Activated naive CD4-positive, alpha-beta T cell treated with anti-CD3 and anti-CD28 coated beads, Interleukin-2, amount 10 ng/mL, durations not matched to agents 7 days and 5 days (primary cell): ENCODE measurements at places on chromosomes 11 and 22.
A peak's percentile ranks its signal among the peaks of the same experiment; 100 is the strongest.

DNA sequence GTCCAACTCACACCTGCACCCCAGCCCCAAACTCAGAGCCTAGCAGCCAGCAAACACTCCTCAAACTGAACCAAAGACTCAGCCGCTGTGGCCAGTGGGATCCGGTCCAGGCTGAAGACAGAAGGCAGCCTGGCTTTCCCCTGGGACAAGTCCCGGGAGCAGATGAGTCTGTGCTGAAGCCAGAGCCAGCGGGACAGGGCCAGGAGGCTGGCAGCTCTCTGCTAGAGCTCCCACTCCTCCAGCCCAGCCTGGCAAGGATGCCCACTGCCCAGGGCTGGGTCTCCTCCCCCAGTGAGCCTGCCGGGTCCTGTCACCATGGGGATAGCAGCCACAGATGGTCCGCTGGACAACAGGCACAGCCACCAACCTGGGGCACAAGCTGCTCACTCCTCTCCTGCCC, 42.9 kb upstream of the PRR5 start:
- DNase-seq, result no peak
- H3K4me3 ChIP-seq, result no peak overlapping the region
- H3K27me3 ChIP-seq, result peaks cover 41% of the 10 kb centered on the region
- peaks cover 2% of the 10 kb centered on the region for H3K36me3 ChIP-seq
- H3K4me1 ChIP-seq, result peaks cover 21% of the 10 kb centered on the region

- H3K27ac ChIP-seq, result no peak overlapping the region
- no peak for DNase-seq
- H3K4me1 ChIP-seq, result peaks cover 13% of the 10 kb centered on the region
- peaks cover 5% of the 10 kb centered on the region for H3K27me3 ChIP-seq
- peaks cover 16% of the 10 kb centered on the region for H3K36me3 ChIP-seq
- H3K4me3 ChIP-seq, result no peak overlapping the region
Observed at GRCh38 chr22:29263791-29264276, 3.9 kb downstream of the RHBDD3 start.

DNA sequence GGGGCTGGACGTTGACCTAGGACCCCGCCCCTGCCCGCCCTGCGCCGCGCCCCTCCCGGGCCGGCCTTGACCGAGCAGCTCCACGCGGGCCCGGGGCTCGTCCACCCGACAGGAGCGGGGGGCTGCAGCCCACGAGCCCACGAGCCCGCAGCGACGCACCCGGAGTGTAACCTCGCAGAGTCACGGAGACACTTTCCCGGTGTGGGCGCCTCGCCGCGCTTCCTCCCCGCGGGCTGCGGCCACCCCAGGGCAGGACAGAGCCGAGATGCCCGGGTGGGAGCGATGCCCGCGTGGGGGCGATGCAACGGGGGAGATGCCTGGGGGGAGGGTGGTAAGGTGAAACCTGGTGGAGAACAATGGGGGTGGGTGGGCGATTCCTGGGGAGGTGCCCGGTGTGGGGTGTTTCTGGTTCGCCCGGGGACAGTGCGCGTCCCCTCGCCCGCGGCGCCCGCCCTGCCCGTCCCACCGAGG, 4.9 kb upstream of the ZBED4 start:
- H3K36me3 ChIP-seq, result peaks cover 1% of the 10 kb centered on the region
- H3K4me3 ChIP-seq, result peak overlapping the region; percentile 45
- no peak overlapping the region for H3K27ac ChIP-seq
- peaks cover 29% of the 10 kb centered on the region for H3K4me1 ChIP-seq
- peaks cover 74% of the 10 kb centered on the region for H3K27me3 ChIP-seq

DNA sequence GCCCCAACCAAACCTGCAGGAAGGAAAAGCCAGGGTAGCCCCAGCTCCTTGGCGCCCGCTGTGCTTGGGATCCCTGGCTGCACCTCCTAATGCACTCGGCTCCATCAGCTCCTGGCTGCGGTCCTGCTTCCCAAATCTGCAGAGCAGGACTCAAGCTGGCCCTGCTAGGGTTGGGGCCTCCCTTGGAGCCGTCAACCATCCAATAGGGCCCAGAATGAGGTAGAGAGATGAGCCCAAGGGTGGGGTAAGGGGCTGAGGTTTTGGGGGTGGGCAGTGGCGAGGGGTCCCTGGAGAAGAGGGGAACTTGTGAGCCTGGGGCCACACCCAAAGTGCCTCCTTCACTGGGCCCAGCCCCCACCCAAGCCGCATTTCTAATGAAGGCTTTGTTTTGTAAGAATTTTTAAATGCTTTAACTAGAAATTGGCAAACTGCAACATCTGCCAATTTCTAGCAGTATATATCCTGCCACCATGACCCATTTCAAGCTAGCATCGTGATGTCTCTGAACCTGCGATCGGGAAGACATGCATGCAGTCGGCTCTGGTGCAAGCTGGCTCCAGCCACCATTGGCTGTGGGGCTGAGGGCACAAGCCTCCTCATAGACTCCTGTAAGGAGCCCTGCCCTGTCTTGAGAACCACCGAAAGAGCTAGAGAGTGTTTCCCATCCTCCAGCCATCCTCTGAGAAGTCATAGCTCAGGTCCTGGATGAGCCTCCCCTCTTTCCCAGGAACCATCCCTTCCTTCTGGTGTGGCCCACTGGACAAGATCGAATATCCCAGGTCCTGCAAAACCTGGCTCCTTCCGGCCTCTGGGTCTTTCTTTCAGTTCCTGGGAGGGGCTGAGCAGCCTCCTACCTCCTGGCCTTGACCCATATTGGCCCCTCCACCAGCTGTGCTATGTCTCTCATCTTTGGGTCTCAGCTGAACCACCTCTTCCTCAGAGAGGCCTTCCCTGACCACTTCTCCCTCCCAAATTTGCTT, 15.5 kb downstream of the C1QTNF6 start:
- H3K27me3 ChIP-seq, result peaks cover 64% of the 10 kb centered on the region
- no peak overlapping the region for H3K4me3 ChIP-seq
- peaks cover 5% of the 10 kb centered on the region for H3K36me3 ChIP-seq

DNA sequence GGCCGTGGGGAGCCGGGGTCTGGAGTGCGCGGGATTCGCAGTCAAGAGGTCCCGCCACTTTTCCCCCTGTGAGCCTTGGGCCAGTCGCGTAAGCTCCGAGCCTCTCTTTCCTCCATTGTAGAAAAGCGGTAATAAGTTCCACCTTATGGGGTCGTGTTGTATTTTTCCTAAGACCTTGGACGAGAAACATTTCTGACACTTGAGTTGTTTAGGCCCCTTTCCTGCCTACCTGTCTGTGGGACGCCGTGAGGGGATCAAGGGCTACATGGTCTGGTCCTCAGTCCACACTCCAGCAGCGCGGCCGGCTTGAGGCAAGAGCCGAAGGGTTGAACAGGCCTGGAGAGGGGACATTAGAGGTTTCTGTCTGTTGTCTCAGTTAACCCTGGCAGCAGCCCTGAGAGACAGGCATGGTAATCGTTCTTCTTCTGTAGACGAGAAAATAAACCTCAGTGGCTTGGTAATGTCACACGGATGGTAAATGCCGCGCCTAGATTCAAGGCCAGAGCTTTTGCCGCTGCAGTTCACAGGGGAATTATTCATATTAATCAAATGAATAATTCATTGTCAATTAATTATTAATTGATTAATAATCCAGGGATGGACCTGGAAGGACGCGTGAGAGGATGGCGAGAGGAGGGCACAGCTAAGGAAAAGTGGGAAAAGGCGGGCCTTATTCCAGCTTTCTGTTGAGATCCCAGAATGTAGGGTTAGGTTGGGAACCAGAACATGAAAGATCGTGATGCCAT, 545 bp downstream of the FEN1 start:
- H3K27me3 ChIP-seq, result no peaks in the 10 kb centered on the region
- peak; percentile 41 for DNase-seq
- peaks cover 65% of the 10 kb centered on the region for H3K4me1 ChIP-seq
- peaks cover 53% of the 10 kb centered on the region for H3K36me3 ChIP-seq

DNA sequence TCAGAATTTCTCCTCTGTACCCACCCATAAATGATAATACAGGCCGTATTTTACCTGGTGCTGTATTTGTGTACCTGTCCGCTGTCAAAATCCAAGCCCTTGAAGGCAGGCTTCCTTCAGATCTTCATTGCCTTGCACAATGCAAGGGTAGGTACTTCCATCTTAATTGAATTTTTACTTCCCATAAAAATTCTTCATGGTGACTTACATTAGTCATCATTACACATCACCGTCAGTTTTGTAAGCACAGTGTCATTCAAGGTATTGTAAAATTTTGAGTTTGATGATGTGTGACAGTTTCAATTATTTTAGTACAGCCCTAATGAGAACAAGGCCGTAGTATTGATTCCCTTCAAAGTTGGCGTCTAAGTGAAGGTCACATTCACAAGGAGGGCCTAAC, 770 bp upstream of the TSG101 start:
- peak overlapping the region; percentile 99 for H3K4me3 ChIP-seq
- H3K27ac ChIP-seq, result peak overlapping the region; percentile 99
- H3K36me3 ChIP-seq, result peaks cover 16% of the 10 kb centered on the region
- H3K4me1 ChIP-seq, result peaks cover 39% of the 10 kb centered on the region

- H3K27me3 ChIP-seq, result no peaks in the 10 kb centered on the region
- no peak for DNase-seq
- H3K4me3 ChIP-seq, result peak overlapping the region; percentile 46
- H3K4me1 ChIP-seq, result peaks cover 75% of the 10 kb centered on the region
- peak overlapping the region; percentile 88 for H3K27ac ChIP-seq
- H3K36me3 ChIP-seq, result no peaks in the 10 kb centered on the region
Observed at GRCh38 chr11:75339685-75340409, 11.6 kb downstream of the ARRB1 start.

- peaks cover 13% of the 10 kb centered on the region for H3K4me1 ChIP-seq
- peak overlapping the region; percentile 91 for H3K27ac ChIP-seq
- DNase-seq, result peak; percentile 73
- H3K36me3 ChIP-seq, result peaks cover 1% of the 10 kb centered on the region
Observed at GRCh38 chr22:46432164-46433068, 96.9 kb downstream of the TRMU start.

DNA sequence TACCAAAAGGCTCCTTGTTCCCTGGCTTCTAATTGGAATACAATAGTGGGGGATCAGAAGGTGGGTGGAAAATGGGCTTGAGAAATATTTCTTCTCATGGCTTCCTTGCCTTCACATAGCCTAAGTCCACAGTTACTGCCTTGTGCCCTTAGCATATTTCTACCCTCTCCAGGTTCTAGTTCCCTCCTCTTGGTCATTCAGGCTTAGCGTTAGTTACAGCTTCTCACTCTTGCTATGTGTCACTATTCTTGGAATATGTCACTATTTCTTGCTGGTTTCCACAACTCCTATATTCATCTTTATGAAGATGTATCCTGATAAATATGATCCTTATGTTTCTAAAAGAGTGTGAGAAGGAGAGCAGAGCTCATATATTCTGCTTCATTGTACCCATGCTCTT, 2.5 kb downstream of the OR2D2 start:
- H3K36me3 ChIP-seq, result no peaks in the 10 kb centered on the region
- H3K27ac ChIP-seq, result no peak overlapping the region
- H3K27me3 ChIP-seq, result peaks cover 4% of the 10 kb centered on the region
- H3K4me3 ChIP-seq, result no peak overlapping the region
- no peak for DNase-seq
- no peaks in the 10 kb centered on the region for H3K4me1 ChIP-seq

- H3K36me3 ChIP-seq, result no peaks in the 10 kb centered on the region
- H3K4me1 ChIP-seq, result peaks cover 32% of the 10 kb centered on the region
- peaks cover 77% of the 10 kb centered on the region for H3K27me3 ChIP-seq
- peak overlapping the region; percentile 67 for H3K27ac ChIP-seq
Observed at GRCh38 chr11:36376009-36376887, 80.2 kb downstream of the PRR5L start.
